ENCODE measurements at places on chromosomes 3 and 15.

DNA sequence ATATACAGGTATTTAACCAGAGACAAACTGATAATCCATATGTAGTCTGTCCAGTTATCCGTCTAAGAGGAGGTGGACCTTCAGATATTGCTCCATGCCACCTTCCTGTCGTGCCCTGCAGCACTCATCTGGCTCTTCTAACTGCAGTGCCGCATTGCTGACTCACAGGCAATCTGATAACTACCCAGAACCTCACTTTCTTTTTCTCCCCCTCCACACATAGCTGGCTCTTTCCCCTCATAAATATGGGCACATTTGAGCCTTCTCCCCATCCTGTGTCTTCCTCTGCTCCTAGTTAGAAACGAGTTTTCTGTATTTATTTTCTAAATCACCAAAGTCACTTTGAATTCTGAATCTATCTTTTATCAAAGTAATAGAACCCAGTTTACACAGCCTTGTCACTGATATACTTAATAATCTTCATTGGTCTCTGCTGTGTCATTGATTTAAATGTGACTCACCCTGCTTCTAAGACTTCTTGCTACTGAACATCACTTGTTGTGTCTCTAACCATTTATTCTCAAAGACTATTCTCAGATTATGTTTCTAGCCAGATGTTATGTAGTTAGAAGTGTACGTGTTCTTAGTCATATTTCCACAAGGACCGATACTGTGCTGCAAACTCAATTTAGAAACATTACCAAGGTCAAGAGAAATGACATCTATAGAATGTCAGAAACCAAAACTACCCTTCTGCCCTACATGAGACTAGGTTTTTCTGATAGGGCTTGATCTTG is 17.4 kb upstream of the KCNMB2 start:
- DNase-seq, result no peak

- no peak for DNase-seq
Measured at GRCh38 chr3:98902351-98902740, 851 bp upstream of the DCBLD2 start.

DNA sequence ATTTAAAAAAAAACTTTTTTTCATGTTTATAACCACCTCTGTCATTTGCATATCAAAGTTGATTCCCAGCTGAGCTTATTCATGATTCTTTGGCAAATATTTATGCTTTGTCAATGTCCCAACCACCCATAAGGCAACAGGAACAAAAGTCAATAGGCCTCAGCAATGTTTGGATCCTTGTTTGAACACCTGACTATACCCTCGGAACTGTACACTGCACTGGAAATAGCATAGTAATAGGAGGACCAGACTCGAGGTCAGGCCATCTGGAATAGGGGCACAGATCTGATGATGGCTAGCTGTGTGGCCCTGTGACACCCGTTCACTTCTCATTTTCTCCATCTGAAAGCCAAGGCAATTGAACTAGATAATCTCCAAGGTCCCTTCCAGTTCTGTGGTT is 301.7 kb upstream of the ATP11B start:
- DNase-seq, result peak; percentile 28

DNA sequence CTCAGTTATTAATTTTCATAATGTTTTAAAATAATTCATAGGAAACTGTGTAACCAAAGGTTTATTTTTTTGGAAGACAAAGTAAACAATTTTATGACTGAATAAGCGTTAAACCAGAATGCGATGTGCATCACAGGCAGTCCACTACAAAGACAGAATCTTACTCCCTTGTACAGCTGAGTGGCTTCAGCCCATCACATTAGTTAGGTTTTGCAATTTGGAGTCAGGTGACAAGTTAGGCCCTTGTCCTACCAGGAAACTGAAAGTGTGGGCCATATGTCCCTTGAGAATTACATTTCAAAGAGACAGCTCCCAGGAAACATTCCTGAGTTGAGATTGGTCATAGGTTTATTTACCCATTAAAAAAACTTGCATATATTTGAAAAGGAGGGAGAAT is 156.3 kb downstream of the MEX3B start:
- DNase-seq, result no peak

DNA sequence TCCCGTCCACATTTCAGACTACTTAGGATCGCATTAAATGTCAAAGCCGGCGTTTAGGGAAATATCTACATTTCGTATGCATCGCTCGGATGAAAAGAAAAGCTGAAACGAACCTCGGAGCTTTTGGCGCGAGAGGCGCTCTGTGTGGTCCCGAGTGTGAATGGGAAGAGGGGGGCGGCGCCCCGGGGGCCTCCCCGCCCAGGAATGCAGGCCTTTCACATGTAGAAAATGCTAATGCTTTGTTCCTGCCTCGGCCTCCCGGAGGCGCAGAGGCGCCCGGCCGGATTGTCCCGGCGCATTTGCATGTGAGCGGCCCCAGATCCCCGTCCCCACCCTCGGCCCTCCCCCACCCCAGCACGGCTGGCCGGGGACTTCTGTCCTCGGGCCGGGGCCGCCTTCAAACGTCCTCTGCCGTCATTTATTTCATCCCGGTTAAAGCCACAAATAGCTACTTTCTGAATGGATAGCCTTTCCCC is 37.0 kb upstream of the TRIM71 start:
- peak; percentile 77 for DNase-seq

GRCh38 chr3:143831208-143831607 is 17.1 kb downstream of the SLC9A9 start:
- no peak for DNase-seq

DNA sequence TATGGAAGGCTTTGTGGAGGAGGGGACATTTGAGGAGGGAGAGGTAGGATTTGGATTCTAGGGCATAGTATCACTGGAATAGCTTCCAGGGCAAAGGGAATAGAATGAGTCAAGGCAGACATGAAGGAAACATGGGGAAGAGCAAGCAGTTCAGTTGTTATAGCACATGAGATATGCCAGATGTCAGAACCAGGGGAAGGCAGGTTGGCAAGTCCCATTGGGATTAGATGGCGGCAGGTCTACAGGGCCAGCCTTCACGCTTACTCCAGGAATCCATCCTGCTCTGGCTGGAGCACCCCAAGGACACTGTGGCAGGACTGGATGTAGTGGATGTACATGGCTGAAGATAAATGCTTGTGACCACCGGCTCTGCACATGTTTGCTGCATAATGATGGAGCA is 120.4 kb upstream of the ST8SIA2 start:
- peak; percentile 73 for DNase-seq

GRCh38 chr3:45778761-45779201 is 17.6 kb downstream of the SLC6A20 start:
- no peak for DNase-seq

DNA sequence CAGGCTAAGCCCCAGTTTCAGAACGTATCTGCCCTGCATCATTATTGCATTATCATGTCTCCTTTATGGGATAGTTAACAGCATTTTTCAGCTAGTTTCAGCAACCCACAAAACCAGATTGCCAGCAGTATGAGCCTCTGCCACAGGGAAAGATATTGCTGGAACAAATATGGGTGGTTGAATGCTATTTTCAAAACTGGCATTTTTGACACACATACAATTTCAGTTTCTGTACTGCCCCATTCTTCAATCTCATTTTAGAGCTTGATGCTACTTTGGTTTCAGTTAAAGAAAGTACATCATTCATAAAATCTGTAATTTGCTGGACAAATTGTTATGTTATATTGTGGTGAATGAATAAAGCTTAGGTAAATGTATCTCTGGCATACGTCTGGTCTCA is 1037.5 kb downstream of the NAALADL2 start:
- no peak for DNase-seq

- DNase-seq, result no peak
Measured at GRCh38 chr3:147355753-147356090, 50.6 kb downstream of the ZIC4 start.

DNA sequence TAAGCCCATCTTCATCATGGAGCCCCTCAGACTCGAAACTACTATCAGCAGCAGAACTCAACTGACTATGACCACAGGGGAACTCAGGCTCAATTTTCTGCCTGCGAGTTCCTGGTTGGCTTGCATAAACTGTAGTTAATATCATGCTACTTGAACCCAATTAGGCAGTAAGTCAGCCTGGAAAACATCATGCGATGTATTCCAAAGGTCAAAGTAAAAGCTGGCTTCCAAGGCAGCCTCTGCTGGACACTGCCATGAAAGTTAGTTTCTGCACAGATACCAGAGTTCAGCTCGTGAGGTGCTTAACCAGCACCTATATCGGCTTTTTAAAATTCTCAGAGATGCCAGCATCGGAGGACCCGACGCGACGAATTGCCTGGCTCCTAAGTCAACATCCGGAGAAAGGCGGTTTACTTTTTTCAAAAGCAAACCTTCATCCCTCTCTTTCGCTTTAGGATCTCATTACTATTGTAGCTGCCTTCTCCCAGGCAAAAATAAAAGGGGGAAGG is 3.8 kb downstream of the ANP32A start:
- peak; percentile 22 for DNase-seq

DNA sequence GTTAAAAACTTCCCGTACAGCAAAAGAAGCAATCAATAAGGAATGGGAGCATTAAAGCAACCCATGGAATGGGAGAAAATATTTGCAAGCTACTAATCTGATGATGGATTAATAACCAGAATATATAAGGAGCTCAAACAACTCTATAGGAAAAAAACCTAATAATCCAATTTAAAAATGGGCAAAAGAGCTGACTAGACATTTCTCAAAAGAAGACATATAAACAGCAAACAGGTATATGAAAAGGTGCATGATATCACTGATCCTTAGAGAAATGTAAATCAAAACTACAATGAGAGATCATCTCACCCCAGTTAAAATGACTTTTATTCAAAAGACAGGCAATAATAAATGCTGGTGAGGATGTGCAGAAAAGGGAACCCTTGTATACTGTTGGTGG is 52.7 kb upstream of the POU1F1 start:
- DNase-seq, result no peak

- no peak for DNase-seq
Measured at GRCh38 chr3:165712382-165712781, 124.8 kb downstream of the BCHE start.

Measured in SK-N-DZ (cell line).